Activated T-helper 2 cell treated with anti-CD3 and anti-CD28 coated beads, Interferon-gamma antibody, Interleukin-2, Interleukin-4, amounts not matched to agents 10 μg/mL and 5 μg/mL and 100 μg/mL, durations not matched to agents 14 hours and 24 hours and 36 hours (primary cell): ENCODE measurements at places on chromosomes 3 and 15.
A peak's percentile ranks its signal among the peaks of the same experiment; 100 is the strongest.

- no peak for DNase-seq
Observed at GRCh38 chr15:58698887-58699641, 50.4 kb downstream of the ADAM10 start.

GRCh38 chr15:41490355-41490754, 3.3 kb upstream of the ITPKA start:
- peak; percentile 39 for DNase-seq

DNA sequence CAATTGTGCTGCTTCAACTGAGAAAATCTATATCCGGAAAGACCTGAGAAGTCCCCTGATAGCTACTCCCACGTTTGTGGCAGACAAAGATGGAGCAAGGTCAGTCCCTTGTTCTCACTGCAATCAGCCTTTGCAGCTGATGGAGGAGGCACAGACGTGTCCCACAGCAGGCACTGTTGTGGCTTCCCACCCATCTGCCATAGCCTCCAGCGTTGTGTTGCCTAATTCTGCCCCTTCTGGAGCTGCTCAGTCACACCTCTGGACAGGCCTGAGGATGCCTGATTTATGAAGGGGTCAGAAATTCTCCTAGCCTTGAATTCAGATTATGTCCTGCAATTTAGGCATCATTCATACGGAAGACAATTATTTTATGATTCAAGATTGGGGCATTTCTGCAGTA, 41.9 kb downstream of the MRPS25 start:
- DNase-seq: no peak

DNA sequence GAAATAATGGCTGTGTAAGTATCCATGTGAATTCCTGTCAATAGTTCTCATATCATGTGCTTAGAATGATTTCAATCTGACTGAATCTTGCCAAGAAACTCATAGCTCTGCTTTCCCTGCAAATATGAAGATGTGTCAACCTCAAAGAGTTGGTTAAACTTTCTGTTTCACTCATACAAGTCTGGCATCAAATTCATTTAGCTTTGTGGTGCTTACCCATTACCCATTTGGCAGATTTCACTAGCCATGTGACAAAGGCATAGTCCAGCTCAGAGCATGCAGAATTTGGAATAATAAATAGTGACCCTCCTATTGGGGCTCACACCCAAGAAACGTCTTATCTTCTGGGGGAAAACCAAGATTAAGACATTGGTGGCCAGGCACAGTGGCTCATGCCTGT, 256.6 kb upstream of the TPRG1 start:
- no peak for DNase-seq

GRCh38 chr15:34241376-34242330, 16.8 kb downstream of the EMC4 start:
- DNase-seq: no peak

DNA sequence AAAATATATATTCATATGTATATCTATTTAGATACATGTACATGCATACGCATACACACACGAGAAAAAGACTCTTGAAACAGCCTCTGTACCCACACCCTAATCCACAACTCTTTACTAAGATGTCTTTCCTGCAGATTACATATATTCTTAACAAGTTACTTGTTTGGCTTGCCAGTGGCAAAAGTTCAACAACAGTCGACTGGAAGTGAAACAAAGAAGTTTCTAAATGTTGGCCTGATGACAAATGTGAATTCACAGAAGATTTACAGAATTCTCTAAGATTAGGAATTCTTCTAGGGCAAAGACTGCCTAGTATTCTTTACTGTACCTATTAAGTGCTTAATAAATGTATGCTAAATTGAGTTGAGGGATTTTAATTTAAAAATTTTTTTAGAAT, 116.8 kb downstream of the CDIN1 start:
- DNase-seq: no peak

- DNase-seq: no peak
Observed at GRCh38 chr15:94968133-94968532, 736.8 kb downstream of the MCTP2 start.

DNA sequence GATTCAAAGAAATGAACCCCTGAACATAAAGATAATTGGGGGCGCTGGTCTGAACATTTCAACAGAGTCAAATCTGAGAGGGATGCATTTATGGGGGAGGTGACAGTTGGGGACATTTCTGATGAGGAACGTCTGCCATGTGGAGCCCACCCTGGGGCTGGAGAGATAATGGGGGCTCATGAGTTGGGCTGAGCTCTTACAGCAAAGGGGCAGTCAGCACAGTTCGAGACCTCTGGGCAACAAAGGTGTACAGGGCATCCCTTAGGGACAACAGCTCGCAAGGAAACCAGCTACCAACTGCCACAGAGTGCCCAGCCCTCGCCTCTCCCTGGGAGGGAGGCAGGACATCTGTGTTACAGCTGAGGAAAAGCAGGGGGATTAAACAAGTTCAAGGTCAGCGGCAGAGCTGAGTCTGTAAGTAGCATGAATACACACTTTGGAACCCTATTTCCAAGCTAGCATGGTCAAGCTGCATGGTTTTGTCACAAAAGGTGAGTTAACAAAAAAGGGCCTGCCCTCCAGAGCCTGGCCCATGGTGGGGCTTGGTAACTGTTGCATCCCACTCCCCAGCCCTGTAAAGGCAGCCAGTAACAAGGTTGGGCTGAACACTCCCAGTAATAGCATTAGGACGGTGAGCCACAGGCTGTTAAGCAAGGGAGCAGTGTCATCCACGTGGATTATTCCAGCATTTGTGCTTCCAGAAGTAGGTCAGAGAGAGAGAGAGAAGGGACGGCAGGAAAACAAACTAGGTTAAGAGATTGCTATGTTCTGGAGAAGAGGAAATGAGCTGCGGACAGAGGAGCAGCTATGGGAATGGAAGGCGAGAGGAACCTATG, 4.3 kb downstream of the GNB5 start:
- DNase-seq: no peak

DNA sequence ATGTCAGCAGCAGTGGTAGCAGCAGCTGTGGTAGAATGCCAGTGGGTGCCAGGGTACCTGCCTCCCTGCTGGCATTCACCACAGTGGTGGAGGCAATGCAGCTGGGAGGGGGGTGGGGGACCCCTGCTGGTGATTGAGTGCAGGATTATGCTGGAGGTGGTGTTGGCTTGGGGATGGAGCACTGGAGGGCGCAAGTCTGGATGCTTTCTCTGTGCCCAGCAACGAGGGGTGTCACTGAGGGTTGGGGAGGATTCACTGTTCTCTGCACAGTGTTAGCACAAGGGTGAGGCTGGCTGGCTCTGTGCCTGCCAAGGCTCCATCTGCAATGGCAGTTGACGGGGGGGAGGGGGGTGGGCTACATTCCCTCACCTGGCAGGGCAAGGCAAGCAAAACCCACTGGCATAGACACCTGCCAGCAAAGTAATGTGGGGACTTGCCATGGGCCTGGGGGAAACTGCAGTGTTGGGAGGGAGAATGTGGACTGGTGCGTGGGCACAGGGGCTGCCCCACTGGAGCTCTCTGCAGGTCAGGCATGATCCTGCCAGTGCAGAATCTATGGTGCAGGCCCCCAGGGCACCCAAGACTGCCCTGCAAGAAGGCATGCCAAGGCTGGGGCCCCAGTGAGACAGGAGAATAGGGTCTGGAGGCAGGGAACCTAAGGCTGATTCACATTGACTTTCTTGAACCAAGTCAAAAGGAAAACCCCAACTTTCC, 64.3 kb downstream of the MINDY4B start:
- DNase-seq: no peak

DNA sequence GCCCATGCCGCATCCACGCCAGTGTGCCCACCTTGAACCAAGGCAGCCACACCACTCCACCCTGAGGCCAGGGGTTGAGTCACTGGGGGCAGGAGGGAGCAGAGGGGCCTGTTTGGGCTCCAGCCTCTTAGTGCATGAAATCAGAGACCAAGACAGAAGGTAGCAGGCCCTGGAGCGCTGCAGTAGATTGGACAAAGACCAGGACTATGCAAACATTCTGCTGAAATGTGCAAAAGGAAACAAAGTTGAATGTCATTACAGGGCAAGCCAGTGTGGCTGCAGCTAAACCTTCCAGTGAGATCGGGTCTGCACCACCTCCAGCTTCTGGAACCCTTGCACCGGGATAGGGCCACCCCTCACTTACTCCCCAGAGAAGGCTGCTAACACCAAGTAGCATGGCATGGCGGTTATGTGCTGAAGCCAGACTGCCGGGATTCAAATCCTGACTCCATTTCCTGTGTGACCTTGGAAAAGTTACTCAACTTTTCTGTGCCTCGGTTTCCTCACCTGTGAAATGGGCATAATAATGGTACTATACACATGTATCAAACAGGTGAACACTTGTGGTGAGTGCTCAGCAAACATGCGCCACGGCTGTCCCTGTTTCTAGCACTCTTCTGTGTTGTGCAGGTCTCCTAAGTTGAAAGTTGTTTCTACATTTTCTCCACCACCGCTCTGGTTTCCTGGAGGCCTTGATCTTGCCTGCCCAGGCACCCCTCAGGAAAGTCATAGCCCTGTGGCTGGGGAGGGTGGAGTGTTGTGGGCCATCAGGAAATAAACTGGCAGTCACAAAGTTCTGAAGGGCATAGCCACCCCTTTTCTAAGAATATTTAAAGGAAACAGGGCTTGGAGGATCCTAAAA, 25.0 kb upstream of the GP9 start:
- no peak for DNase-seq

- DNase-seq: no peak
Observed at GRCh38 chr15:68439506-68439905, 7.5 kb upstream of the ITGA11 start.

- DNase-seq: no peak
Observed at GRCh38 chr3:104553121-104553520, 813.6 kb upstream of the ALCAM start.
